Glomerular endothelial cell (primary cell): ENCODE measurements at places on chromosomes 11 and 22. TPM values are rescaled to one million over a fixed set of nuclear protein-coding genes. Genes with fewer than 3 reads are reported as not detected.

Gene NCF4
- 0.41 TPM in 1 of 2 replicates, not detected in the other for total RNA-seq

- DNase-seq = no peak
Observed at GRCh38 chr11:70744396-70745185, 346.3 kb downstream of the CTTN start.

GRCh38 chr11:11036848-11037732 is 179.2 kb upstream of the ZBED5 start:
- no peak for DNase-seq

GRCh38 chr11:122207921-122208764 is 92.1 kb upstream of the BLID start:
- no peak for DNase-seq

- DNase-seq = no peak
Observed at GRCh38 chr11:20739577-20739976, 70.2 kb downstream of the NELL1 start.

Gene MAJIN
- total RNA-seq = 0.68 TPM in 1 of 2 replicates, not detected in the other

DNA sequence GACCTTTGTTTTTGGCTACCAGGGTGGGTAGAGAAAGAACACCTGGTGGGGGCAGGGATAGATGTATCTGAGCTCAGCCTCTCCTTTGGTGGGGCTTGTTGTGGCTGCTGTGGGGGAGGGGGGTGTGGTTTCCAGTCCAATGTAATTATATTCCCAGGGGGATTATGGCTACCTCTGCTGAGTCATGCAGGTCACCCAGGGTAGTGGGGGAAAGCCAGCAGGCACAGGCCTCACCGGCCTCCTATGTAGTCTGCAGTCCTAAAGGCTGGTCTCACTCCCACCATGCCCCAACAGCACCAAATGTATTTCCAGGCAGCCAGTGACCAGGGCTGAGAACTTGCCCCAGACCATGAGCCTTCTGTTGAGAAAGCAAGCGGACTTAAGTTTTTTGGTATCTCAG is 119.6 kb downstream of the DYNC2H1 start:
- no peak for DNase-seq

- DNase-seq = no peak
Observed at GRCh38 chr11:128040603-128041002, 546.8 kb downstream of the ETS1 start.

- DNase-seq = no peak
Observed at GRCh38 chr11:78429660-78430059, 12.0 kb upstream of the GAB2 start.

GRCh38 chr11:124895471-124895971 is 2.1 kb downstream of the ROBO4 start:
- DNase-seq = no peak

- no peak for DNase-seq
Observed at GRCh38 chr11:13352711-13353110, 75.1 kb downstream of the BMAL1 start.

Gene C22orf15
- total RNA-seq = 0.41 TPM in 1 of 2 replicates, not detected in the other

DNA sequence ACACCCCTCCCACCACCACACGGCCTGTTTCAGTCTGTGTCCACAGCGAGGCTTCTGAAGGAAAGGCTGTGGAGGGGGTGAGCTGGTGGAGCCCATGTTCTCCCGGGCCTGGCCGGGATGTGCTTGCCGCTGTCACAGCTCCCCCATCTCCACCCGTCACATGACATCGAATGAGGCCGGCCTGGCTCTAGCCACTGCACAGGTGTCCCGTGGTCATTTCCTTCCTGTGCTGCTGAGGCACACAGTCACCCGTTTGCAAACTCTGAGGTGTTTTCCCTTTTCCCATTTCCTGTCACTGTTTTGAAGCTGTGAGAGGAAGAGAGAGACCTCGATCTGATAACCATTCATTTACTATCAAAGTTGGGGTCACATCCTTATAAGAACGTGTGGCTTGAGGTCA is 55.7 kb upstream of the CLDN5 start:
- peak; percentile 73 for DNase-seq
